ENCODE measurements at places on chromosomes 12 and 14.
A peak's percentile ranks its signal among the peaks of the same experiment; 100 is the strongest.

- no peak for DNase-seq
These were observed 31.6 kb downstream of the FAM222A start for GRCh38 chr12:109744986-109745942.

- no peak for DNase-seq
These were observed 67.6 kb downstream of the PLEKHA5 start for GRCh38 chr12:19196959-19197630.

DNA sequence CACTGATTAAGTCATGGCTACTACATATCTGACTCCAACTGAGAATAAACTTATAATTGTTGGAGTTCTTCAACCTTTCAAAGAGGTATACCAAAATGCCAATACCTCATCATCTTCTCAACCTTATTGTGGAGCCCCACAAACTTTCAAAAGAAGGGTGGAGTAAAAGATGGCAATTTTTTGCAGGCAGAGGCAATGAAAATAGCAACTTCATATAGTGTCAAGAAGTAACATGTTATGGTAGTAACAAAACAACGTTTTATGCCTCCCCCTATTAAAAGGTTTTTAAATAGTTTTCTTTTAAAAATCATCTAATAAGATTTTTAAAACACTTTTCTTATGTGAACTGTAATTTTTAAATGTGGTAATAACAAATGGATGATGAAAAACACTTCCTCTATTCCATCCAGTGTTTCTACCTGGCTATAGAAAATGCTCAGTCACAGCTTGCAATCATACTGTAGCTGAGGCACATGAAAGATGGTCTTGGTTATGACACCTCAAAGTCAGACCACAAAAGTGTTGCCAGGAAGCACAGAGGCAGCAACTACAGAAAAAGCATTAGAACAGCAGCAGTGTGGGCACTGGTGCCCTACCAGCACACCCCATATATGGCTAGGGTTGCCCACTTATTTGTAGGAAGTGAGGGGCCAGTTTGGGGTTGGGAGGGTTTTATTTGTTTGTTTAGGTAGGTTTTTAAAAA is 7.0 kb downstream of the PPP1R12A start:
- DNase-seq, result peak; percentile 22

DNA sequence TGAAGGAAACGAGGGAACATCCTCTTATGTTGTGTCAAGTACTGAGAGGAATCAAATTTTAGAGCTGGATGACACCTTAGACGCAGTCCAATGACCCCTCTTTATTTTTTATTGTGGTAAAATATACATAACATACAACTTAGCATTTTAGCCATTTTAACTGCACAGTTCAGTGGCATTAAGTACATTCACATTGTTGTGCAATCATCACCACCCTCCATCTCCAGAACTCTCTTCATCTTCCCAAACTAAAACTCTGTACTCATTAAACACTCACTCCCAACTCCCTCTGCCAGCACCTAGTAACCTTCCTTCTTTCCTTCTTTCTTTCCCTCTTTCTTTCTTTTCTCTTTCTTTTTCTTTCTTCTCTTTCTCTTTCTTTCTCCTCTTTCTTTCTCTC is 97.2 kb upstream of the SLC24A4 start:
- no peak for DNase-seq

DNA sequence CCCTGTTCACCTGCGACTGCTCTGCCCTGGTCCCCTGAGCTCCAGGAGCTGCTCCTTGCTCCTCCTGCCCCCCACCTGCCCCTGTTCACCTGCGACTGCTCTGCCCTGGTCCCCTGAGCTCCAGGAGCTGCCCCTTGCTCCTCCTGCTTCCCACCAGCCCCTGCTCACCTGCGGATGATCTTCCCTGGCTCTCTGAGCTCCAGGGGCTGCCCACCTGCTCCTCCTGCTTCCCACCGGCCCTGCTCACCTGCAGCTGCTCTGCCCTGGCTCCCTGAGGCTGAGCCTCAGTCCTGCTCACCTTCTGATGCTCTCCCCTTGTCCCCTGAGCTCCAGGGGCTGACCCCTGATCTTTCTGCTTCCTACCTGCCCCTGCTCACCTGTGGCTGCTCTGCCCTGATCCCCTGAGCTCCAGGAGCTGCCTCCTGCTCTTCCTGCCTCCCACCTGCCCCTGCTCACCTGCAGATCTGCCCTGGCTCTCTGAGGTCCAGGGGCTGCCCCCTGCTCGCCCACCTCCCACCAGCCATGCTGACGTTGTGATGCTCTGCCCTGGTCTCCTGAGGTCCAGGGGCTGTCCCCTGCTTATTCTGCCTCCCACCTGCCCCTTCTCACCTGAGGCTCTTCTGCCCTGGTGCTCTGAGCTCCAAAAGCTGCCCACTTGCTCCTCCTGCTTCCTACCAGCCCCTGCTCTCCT is 219.2 kb downstream of the TMEM121 start:
- DNase-seq, result no peak

- no peak for DNase-seq
These were observed 12.3 kb downstream of the GTF2A1 start for GRCh38 chr14:81208489-81208888.
